Chondrocyte (in vitro differentiated cells): ENCODE measurements at places on chromosomes 6 and 20. TPM values are rescaled to one million over a fixed set of nuclear protein-coding genes. Genes with fewer than 3 reads are reported as not detected.

Gene TUBB2B
- 109 to 119 TPM (median 117 TPM) in 3 replicates for total RNA-seq

- no peak for DNase-seq
Observed at GRCh38 chr6:168086066-168086465, 7.1 kb upstream of the FRMD1 start.

GRCh38 chr20:51233345-51233744, 210.4 kb upstream of the KCNG1 start:
- DNase-seq, result no peak

DNA sequence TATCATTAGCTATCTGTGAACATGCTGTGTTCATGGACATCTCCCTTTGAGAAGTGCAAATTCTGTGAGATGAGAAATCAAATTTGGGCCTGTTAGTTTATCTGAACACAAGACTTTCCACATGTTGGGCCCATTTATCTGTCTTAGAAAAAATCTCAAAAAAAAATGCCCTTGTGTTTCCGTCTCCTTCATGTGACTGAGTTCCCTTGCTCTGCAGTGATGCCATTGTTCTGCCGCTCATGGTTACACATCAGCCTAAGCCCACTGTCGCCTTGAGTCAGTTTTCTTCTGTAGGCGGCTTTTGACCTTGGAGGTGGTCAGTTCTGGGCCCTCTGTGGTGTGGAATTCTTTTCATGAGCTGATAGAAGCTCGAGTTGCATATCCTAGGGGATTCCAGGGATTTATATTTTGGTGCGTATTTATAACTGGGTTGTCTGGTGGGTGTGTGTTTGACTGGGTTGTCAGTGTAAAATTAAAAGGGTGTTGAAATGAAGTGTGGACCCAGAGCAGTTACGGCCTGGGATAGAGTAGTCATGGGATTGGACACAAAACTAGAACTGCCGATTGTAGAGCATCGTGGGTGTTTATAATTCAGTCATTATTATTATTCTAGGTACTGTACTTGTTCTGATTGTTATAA, 156.7 kb downstream of the JARID2 start:
- DNase-seq, result no peak

DNA sequence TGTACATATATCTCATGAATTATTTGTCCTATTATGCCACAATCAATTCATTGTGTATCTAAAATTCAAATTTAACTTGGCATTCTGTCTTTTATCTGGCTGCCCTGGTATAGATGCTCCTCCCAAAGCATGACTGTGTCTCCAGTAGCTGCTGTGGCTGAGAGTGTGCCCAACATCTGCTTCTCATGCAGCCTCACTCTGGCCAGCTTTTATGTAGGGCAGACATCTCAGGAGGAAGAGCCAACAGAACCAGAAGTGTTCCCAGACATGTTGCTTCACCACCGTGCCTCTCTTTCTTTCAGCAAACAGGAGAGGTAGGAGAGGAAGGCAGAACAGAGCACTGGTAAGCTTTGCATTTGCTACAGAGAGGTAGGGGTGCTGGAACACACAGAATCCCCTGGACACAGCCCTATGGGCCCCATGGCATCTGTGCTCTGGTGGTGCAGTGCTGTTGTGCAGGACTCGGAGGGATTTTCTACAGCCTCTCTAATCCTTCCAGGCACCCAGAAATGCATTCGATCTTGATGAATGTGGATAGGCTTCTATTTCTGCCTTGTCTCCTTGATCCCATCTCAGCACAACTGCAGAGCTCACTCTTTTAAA, 637.1 kb downstream of the UTRN start:
- no peak for DNase-seq

DNA sequence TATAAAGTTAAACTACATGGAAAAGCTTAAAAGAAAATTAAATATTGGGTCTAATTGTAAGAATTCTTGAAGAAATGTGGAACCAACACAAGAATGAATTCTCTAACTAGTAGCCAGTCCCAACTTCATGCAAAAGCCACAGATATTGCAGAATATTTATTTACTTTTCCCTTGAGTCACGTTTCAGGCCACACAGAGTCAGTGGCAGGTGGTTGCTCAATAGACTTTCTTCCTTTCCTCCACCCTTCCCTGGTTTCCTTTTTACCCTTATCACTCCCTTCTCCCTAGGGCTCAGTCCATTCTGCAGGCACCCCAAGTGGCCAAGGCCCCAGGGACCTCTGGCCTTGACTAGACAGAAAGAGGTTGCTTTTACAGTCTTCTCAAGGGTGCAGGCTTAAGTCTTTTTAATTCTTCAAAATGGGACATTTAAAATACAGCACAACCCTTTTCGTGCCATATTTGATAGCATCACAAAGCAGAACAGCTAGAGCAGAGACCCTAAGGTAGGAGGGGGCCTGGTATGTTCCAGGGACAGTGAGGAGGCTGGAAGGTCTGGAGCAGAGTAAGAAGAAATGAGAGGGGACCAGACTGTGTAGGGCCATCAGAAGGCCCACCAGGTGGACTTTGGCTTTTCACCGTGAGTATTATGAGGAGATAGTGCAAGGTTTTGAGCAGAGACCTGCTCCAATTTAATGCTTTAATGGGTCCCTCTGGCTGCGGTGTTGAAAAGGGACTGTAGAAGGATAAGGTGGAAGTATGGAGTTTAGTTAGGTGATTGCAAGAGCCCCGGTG, 65.0 kb downstream of the HDDC2 start:
- DNase-seq, result no peak

DNA sequence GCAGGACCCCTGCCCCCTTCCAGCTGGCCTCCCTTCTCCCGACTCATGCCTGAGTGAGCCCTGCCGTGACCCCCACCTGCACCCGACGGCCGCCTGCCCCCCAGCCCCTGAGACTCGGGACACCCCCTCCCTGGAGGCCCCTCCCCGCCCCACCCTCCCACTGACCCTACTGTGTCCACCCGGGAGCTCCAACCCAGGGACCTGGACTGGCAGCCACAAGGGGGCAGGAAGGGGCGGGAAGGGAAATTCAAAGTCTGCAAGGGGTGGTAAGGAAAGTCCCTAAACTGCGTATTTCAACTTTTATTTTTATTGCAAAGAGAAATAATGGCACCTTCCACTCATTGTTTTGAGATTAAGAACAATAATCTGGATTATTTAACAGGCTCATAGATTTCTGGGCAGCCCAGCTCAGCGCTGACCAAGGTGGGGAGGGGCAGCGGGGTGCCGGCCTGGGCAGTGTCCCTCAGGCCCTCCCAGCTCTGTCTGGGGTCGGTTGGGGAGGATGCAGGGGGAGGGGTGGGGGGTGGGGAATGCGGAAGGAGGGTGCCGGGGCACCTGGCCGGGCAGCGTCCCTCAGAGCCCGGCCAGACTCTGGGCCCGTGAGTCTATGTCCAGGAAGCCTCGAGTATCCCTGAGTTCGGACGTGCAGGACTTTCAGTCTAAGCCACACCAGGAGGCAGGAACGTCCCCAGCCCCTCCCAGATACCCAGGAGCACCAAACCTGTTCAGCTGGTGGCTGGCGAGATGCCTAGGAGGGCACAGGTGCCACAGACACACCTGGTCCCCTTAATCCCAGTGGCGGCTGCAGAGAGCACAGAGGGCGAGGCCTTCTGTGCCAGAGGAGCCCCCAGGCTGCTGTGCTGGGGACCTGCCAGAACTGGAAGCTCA, 1.3 kb upstream of the PTK6 start:
- no peak for DNase-seq

DNA sequence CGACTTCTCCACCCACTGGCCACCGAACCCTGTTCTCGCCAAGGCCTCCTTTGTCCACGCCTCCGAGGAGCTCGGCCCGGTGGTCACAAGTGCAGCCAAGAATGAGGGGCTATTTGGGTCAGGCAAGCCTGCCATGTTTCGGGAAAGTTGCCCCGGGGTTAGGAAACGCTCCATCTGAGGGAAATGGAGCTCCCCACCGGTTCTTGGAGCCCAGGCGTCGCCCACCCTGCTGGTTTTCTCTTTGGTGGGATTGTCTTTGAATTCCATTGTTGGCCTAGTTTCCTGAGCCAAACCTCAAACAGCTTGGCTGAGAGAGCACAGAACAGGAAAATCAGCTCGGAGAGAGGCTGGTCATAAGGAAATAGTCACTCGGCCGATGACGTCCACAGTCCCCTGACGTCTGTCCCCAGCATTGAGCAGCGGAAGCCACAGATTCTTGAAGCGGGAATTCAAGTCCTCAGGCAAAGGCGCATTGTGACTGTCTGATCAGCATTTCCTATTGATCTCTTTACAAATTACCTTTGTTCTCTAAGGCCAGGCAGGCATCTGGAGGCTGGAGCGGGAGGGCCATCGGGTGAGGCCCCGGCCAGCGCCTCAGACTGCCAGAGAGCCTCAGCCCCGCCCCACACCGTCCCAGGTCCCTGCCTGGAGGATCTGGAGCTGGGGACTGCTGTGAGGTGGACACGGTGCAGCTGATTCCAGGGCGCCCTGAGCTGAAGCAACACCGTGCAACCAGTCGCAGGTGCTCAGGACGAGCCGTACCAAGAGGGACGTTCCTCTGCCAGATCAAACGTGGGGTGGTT, 138.6 kb downstream of the DLL1 start:
- no peak for DNase-seq

Gene BPIFB2
- not detected in 3 replicates for total RNA-seq

Gene ISM1
- 0.31 to 1.2 TPM (median 0.97 TPM) in 3 replicates for total RNA-seq

DNA sequence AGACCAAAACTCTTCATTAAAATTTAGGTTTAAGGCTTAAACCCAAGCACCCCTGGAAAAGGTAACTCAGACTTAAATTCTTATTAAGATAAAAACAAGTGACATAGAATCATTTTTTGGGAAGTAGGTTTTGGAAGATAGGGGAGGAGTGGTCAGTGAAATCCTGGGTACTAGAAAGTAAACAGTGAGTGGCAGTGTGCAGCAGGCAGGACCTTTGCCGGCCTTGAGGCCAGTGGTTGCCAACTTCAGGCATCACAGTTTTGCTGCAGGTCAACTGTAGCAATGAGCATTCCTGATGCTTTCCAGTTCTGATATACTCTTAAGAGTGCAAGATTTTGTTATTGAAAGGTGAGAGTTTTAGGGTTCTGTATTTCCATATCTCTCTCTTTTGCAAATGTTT, 69.3 kb upstream of the SUPT3H start:
- no peak for DNase-seq

Gene C6orf132
- total RNA-seq, result 0.75 to 5.8 TPM (median 5.2 TPM) in 3 replicates

Gene OR2B6
- total RNA-seq, result not detected in 3 replicates

DNA sequence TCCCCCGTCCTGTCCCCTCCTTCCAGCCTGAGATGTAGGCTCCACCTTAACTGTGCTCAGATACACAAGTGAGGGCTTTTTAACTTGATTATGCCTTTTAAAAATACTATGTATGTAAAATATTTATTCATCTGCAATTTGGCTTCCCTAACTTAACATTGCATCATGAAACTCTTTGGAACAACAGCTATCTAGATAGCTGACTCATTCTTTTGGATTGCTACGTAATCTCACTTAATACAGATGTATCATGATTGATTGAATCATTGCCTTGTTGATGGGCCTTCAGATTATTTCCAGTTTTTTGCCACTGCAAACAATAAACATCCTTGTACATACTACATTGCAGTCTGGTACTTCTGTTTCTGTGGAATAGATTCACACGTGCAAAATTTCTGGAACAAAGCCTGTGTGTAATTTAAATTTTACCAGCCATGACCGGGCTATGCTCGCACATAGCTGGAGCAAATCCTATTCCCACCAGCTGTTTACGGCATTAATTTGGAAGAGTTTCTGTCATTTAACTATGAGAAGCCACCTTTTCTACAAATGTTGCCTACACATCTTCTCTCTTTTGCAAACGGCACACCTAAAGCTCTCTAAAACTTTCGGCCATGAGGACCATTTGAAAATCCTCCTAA, 6.5 kb downstream of the PRND start:
- DNase-seq, result no peak

Gene ZNF318
- total RNA-seq, result 18.7 to 23.6 TPM (median 19.8 TPM) in 3 replicates
